ENCODE measurements at places on chromosomes 3 and 15.

GRCh38 chr15:59424616-59425015, 13.4 kb upstream of the FAM81A start:
- no peak for DNase-seq

DNA sequence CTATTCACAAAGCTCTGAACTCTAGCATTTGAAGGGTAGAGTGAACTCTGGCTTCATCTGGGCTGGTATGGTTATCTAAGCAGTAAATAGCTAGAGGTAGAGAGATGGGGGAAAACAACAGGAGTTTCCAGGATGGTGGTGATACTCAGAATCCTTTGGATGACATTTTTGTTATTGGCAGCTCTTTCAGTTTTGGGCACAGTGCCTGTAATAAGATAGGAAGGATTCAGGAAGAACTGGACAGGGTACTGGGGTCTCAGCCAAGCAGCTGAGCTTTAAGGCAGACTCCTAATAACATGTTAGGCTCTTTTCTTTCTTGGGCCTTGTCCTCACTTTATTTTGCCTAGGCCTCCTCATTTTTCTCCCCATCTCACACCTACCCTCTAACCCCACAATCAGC, 338.5 kb downstream of the CADM2 start:
- DNase-seq: no peak

DNA sequence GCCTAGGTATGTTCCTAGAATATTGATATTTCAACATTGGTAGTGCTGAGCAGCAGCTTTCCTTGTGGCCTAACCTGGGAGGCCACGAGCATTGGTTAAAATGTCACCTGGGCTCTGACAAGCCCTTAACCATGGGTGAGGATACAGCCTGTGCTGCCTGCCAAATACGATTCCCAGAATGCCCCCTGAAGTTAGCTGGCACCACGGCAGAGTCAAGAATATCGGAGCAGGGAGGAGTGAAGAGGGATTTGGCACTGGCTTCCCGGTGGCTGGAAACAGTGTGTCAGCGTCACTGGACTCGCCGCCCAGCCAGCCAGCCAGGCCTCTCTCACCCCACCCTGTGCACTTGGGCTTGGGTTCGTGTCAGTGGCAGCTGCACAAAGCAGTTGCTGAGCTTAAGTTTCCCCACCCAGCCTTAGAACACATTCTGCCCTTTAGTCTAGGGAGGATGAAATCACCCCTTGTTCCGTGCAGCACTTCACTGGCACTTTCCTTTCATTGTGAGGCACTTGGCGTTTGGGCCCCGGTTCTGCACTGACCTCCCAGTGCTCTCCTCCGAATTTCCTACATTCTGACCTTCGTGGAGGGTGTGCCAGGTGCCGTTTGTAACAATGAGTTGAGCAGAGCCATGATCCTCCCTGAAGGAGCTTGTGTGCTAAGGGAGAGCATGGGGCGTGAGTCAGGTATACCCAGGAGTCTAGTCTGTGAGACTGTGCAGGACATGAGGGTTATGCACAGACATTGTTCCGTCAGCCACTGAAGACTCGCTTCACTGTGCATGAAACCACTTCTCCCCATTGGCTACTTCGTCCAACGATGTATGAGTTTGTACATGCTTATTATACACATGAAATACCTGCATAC, 152.8 kb upstream of the BHLHE40 start:
- no peak for DNase-seq

DNA sequence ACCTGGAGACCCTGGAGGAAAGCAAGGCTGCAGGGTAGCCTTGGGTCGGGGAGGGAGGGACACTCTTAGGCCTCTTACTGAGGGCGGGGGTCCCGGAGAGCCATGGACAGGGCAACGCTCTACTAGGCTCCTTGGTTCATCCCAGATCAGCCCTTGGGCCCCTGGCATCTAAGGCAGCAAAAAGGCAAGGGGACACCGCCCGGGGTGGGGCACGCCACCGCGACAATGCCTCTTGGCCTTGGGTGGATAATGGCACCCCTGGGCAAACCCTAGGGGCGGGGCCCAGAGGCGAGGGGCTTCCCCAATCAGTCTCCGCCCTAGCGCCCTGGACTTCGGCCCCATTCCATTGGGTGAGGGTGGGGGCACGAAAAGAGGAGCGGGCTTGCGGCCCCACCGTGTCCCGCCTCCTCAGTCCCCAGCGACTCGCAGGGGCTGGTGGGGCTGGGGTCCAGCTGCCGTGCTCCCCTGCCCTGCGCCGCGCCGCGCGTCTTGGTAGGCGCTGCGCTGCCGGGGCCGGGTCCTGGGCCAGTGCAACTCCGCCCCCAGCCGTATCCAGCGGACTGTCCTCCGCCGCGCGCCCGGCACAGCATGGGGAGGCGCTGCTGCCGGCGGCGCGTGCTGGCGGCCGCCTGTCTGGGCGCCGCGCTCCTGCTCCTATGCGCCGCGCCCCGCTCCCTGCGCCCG, at the start of gene CHST13:
Gene CHST13 (plus strand): TSS at position 411 of the 684 bp plus-strand sequence. CDS start 178 bp downstream, at position 589.
- DNase-seq: no peak

DNA sequence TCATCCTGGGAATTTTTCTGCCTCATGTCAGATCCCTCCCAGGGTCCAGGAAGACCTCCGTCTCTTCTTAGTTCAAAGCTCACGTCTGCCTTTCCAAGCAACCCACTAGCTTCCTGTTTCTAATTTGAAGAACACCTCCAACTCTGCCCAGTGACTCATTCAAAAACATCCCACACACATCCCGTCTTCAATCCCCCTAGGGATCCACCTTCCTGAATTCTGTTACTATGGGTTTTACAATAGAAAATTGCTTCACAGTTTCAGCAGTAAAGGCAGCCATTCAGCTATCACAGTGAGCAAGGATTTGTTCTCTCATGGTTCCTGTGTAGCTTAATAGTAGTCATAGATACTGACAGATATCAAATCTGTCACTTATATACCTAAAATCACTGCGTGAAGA, 308.3 kb upstream of the CCDC54 start:
- no peak for DNase-seq
